Stomach (tissue), 19 donors: ENCODE measurements at places on chromosomes 12 and 14.

DNA sequence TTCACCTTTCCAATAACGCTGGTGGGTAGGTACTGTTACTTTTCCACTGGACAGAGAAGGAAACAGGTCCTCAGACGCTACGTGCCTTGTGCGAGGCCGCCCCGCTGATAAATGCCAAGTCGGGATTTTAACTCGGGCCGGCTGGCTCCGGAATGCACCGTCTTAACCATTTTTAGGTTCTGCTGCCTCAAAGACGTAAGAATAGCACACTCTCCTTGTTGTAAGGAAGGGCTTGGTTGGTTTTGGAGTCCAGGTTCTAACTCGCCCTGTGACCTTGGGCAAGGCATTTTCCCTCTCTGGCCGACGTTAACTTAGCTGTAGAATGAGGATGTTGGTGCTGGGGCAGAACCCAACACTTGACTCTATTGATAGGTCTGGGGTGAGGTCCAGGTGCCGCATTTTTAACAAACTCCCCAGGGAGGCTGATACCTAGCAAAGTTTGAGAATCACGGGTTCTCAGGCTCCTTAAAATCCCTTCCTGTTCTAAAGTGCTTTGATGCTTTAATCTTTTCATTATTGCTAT lies 814 bp downstream of the ANKRD13A start:
- H3K36me3 ChIP-seq, result peaks cover 7% of the 10 kb centered on the region
- H3K4me3 ChIP-seq, result peak overlapping the region; percentile 95
- H3K27ac ChIP-seq, result peak overlapping the region; percentile 87
- H3K4me1 ChIP-seq, result peaks cover 72% of the 10 kb centered on the region
- peak; percentile 68 for DNase-seq

DNA sequence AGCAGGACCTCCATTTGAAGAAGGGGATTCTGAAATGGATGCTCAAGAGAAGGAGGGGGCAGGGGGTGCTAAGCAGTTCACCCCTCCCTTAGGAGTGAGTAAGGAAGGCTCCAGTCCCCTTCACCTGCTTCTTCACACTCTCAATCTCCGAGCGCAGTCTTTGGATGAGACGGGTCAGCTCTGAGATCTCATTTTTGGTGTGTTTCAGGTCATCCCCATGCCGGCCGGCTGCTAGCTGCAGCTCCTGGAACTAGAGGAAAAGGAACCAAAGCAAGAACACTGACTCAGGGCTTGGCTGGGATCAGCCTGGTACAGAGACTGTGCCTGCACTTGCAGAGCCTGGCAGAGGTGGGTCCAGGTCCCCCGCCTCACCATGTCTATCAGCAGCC lies 7.3 kb downstream of the KRT73 start:
- H3K36me3 ChIP-seq, result no peaks in the 10 kb centered on the region
- no peak overlapping the region for H3K4me3 ChIP-seq
- H3K27me3 ChIP-seq, result no peaks in the 10 kb centered on the region
- no peaks in the 10 kb centered on the region for H3K4me1 ChIP-seq
- H3K27ac ChIP-seq, result no peak overlapping the region
- no peak for DNase-seq

DNA sequence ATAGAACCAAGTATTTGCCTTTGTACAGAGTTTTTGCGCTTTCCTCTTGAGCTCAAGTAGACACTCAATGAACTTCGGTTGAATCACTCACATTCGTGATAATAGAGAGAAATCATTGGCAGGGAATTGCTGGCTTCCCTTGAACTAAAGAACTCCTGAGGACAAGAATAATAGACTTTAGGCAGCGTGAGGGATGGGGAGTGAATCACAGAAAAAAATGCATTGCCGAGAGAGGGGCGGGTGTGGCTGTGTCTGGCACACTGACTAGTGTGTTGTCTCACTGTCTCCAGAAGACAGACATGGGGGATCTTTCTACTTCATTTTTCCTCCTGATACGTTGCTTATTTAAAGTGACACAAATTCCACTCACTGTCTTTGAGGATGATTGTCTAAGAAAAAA lies 805.2 kb downstream of the BCL11B start:
- no peaks in the 10 kb centered on the region for H3K4me1 ChIP-seq
- H3K27me3 ChIP-seq, result no peaks in the 10 kb centered on the region
- H3K4me3 ChIP-seq, result no peak overlapping the region
- no peak overlapping the region for H3K27ac ChIP-seq

GRCh38 chr14:61258985-61259384 lies 22.2 kb downstream of the TMEM30B start:
- no peak overlapping the region for H3K27ac ChIP-seq
- no peaks in the 10 kb centered on the region for H3K27me3 ChIP-seq
- no peaks in the 10 kb centered on the region for H3K36me3 ChIP-seq
- H3K4me1 ChIP-seq, result no peaks in the 10 kb centered on the region
- DNase-seq, result no peak
- no peak overlapping the region for H3K4me3 ChIP-seq

DNA sequence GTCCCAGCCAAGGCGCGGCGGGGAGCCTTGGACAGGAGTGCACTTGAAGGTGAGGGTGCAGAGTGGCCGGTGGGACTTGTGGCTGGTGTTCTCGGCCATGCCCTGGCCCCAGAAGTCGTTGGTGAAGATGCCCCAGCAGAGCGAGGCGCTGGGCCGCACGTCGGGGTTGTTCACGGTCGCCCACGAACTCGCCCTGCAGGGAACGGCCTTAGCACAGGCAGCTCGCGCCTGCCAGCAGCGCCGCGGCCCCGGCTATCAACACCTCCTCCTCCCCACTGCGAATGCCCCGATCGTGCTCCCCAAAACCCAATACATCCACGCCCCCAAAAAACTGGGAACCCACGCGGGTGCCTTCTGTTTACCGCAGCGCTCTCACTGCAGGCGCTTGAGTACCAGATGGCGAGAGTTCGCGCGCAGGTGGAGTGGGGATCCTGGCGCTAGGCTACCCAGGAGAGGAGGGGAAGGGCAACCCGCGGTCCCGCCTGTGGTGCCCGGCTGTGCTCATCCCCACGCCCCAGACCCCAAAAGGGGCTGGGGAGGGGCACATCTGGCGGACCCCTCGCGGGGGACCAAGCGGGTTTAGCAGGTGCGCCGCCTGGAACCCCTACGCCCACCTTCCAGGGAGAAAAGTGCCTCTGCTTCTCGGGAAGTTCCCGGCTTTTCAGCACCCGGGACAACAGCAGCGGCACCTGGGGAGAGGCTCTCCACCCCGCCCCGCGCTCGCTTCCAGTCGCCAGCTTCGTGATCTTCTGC lies 386.3 kb upstream of the TMTC1 start:
- DNase-seq, result no peak
- H3K27ac ChIP-seq, result no peak overlapping the region
- H3K36me3 ChIP-seq, result no peaks in the 10 kb centered on the region
- peak overlapping the region; percentile 14 for H3K4me3 ChIP-seq

DNA sequence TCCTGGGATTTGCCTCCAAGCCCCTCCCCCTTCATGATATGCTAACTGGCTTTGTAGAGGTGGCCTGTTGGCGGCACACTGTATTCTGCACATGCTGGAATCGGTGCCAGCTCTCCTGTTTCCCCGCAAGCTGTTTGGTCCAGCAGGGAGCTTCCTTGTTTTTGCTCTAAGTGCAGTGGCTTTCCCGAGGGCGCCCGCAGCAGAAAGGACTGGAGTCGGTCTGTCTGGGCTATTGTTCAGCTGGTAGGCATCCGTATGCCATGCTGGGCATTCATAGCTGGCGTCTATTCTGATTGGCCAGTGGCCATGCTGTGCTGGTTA lies 88.9 kb upstream of the MED13L start:
- peaks cover 16% of the 10 kb centered on the region for H3K4me1 ChIP-seq
- peak; percentile 88 for DNase-seq
- H3K36me3 ChIP-seq, result no peaks in the 10 kb centered on the region
- peak overlapping the region; percentile 59 for H3K27ac ChIP-seq
- no peak overlapping the region for H3K4me3 ChIP-seq

- H3K27me3 ChIP-seq, result no peaks in the 10 kb centered on the region
- DNase-seq, result no peak
- no peaks in the 10 kb centered on the region for H3K4me1 ChIP-seq
- no peaks in the 10 kb centered on the region for H3K36me3 ChIP-seq
These were observed 268.1 kb upstream of the RTL1 start for GRCh38 chr14:101171650-101172049.
